ENCODE measurements at places on chromosomes 13 and 19. TPM values are rescaled to one million over a fixed set of nuclear protein-coding genes. Genes with fewer than 3 reads are reported as not detected.

The RFPL4A gene
- not detected for polyA plus RNA-seq

The SIGLEC12 gene
- 0.38 TPM for polyA plus RNA-seq

The MED4 gene
- 76.4 TPM for polyA plus RNA-seq

The C5AR1 gene
- polyA plus RNA-seq: 7.1 TPM

The ZNF266 gene
- 36.3 TPM for polyA plus RNA-seq

The ZNF224 gene
- 23.5 TPM for polyA plus RNA-seq

The ACTMAP gene
- 15.1 TPM for polyA plus RNA-seq
